HCT116 (cell line): ENCODE measurements at places on chromosomes 3 and 15.

DNA sequence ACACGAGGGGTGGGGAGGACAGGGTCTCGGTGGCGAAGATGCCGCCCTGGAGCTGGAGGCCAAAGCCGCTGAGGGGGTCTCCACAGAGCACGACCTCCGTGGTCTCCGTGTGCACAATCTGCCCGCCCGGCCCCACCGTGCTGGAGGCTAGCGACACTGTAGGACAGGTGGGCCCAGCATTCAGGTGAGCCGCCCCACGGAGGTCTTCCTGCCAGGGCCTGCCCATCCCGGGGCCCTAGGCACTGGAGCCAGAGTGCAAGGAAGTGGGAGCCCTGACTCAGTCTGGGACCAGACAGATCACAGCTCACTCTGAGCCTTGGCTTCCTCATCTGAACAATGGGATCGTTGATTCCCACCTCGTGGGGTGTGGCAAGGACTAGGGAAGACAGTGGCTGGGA, 25.8 kb downstream of the GRIP2 start:
- no peak for DNase-seq

DNA sequence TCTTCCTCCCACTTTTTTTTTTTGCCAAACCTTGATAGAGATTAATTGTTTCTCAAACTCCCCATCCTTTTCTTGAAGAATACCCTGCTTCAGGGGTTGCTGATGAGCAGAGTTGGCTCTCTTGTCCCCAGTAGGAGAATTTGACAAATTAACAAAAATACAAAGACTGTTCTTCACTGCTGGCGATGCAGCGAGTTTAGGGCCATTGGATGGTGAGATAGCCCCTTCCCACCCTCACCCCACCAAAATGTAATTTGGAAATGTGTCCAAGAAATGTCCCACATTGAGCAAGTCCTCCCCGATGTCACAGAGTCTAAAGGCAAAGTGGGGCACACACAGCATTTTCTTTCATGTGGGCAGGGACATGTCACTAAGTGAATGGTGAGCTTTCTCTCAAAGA, 136.0 kb upstream of the RARB start:
- no peak for DNase-seq

- no peak for DNase-seq
Measured at GRCh38 chr15:86162172-86162591, 82.5 kb downstream of the AGBL1 start.

DNA sequence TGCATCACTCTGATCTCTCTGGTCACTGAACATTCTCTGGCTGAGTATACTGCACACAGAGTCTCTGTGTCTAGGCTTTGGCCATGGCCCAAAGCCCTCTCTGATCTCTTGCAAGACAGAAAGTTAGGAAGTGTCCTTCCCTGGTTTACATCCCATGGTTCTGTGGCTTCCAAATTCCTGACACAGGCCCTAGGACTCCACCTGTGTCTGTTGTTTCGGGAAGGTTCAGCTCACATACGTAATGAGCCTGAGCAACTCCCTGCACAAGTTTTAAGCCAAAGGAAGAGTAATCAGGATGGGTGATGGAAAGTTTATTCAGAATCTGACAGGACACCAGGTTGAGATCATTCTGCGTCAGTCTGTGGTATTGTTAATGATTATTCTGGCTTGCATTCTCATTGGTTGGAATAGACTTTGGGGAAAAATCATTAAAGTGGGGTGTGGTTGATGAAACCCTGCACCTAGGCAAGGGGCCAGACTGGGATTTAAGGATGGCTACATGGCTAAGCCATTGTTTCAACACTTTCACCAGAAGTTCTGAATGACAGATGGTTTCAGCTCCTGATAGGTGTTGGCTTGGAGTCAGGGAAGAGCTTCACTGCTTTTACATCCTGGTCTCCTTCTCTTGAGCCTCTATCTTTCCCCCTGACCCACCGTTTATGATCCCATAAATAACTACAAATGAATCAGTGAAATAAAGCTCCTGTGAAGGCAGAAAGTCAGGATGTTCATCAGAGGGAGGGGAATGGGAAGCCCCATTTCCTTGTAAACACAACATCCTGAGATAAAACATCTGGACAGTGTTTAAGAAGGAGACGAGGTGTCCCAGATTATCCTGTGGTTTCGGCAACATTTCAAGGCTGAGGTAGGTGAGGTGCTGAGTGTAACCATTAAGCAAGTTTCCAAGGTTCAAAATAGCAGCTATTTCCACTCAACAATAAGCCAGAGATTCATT, 14.1 kb downstream of the LCMT2 start:
- DNase-seq, result no peak

DNA sequence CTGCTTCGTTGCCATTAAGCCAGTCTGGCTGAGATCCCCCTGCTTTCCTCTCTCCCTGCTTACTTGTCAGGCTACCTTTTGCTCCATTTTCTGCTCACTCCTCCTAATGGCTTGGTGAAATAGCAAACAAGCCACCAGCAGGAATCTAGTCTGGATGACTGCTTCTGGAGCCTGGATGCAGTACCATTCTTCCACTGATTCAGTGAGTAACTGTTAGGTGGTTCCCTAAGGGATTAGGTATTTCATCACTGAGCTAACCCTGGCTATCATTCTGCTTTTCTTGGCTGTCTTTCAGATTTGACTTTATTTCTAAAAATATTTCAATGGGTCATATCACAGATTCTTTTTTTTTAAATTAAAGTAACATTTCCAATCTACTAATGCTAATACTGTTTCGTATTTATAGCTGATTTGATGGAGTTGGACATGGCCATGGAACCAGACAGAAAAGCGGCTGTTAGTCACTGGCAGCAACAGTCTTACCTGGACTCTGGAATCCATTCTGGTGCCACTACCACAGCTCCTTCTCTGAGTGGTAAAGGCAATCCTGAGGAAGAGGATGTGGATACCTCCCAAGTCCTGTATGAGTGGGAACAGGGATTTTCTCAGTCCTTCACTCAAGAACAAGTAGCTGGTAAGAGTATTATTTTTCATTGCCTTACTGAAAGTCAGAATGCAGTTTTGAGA, 25.0 kb downstream of the CTNNB1 start:
- DNase-seq, result no peak
